ENCODE measurements at places on chromosomes 4 and X. TPM values are rescaled to one million over a fixed set of nuclear protein-coding genes. Genes with fewer than 3 reads are reported as not detected.

Gene RENBP
- total RNA-seq: 1.3 TPM

DNA sequence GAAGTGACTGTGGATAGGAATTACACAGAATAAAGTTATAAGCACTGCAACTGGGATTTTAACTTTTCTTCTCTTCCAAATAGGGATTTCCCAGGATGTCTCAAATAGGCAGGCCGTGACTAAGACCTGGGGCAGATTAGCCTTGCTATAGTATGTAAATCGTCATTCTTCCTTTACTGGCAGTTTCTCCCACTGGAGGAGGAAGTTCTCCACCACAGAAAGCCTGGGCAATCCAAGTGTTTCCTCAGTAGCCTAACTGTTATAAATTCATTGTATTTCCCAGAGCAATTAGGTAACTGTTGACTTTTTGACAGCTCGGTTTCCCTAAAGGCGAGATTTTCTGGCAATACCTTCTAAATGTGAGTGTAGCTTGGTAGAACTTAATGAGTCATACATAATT, at the start of gene TNIP3:
Gene TNIP3, minus strand, starts transcription at position 31 of the 400 bp plus-strand sequence. CDS start 196 bp downstream, outside the sequence.
- H3K4me3 ChIP-seq: no peak within 1 kb of the TSS
- H3K27ac ChIP-seq: no peak within 1 kb of the TSS
- DNase-seq: no peak
- H3K36me3 ChIP-seq: no peaks in the 10 kb centered on the region
- H3K4me1 ChIP-seq: no peaks in the 10 kb centered on the region

Gene BEX2
- 35.7 TPM for total RNA-seq

Gene SMARCA1
- 38.8 TPM for total RNA-seq

- no peak overlapping the region for H3K4me3 ChIP-seq
- no peaks in the 10 kb centered on the region for H3K4me1 ChIP-seq
- no peaks in the 10 kb centered on the region for H3K36me3 ChIP-seq
- H3K27me3 ChIP-seq: no peaks in the 10 kb centered on the region
- DNase-seq: no peak
- H3K27ac ChIP-seq: no peak overlapping the region
These were observed 146.3 kb upstream of the RPS6KA3 start for GRCh38 chrX:20412871-20413486.

DNA sequence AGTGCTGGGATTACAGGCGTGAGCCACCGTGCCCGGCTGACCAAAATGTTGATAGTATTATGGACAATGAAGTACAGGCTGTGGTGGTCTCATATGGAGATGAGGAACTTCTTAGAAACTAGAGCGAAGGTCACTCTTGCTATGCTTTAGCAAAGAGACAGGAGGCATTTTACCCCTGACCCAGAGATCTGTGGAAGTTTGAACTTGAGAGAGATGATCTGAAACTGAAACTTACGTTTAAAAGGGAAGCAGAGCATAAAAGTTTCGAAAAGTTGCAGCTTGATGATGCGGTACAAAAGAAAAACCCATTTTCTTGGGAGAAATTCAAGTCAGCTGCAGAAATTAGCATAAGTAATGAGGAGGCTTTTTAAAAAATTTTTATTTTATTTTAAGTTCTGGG, 8.5 kb upstream of the CTAG2 start:
- H3K4me1 ChIP-seq: no peaks in the 10 kb centered on the region
- H3K27ac ChIP-seq: no peak overlapping the region

- no peak for DNase-seq
- H3K36me3 ChIP-seq: no peaks in the 10 kb centered on the region
- H3K27ac ChIP-seq: no peak overlapping the region
These were observed 136.8 kb downstream of the CHRNA9 start for GRCh38 chr4:40471923-40472322.

GRCh38 chrX:9829308-9830267, 43.4 kb downstream of the SHROOM2 start:
- no peak overlapping the region for H3K4me3 ChIP-seq
- peak overlapping the region; percentile 45 for H3K27ac ChIP-seq
- peaks cover 10% of the 10 kb centered on the region for H3K4me1 ChIP-seq
- DNase-seq: peak; percentile 65

GRCh38 chrX:80747832-80748231, 61.8 kb downstream of the BRWD3 start:
- H3K4me1 ChIP-seq: no peaks in the 10 kb centered on the region
- H3K36me3 ChIP-seq: no peaks in the 10 kb centered on the region
- H3K4me3 ChIP-seq: no peak overlapping the region

DNA sequence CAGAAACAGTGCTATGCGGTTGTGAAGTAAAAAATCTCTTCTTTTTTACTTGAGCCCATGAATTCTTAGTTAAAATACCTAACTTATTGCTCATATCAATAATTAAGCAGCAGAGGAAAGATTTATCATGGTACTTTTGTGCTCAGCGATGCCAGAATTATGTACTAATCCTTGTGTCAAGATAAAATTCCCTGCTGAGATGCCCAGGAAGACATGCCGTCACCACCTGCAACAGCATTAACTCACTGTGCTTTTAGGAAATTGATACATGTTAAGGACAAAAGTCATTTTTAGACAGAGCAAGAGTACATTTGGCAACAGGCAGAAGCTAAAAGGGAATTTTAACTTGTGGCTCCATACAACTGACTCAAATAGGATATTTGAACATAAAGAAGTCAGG, 138.9 kb downstream of the NPNT start:
- no peak for DNase-seq
- no peak overlapping the region for H3K27ac ChIP-seq
- H3K27me3 ChIP-seq: no peaks in the 10 kb centered on the region
- no peaks in the 10 kb centered on the region for H3K36me3 ChIP-seq

- no peaks in the 10 kb centered on the region for H3K4me1 ChIP-seq
- DNase-seq: no peak
- H3K36me3 ChIP-seq: no peaks in the 10 kb centered on the region
- H3K27me3 ChIP-seq: no peaks in the 10 kb centered on the region
- no peak overlapping the region for H3K27ac ChIP-seq
These were observed 30.9 kb downstream of the CD38 start for GRCh38 chr4:15809058-15809457.

GRCh38 chrX:28586981-28587551, at the start of gene IL1RAPL1:
TSS of gene IL1RAPL1 (plus strand) at chrX:28587446.
- DNase-seq: no peak
- peak within 1 kb of the TSS; percentile 70 for H3K4me3 ChIP-seq
- H3K36me3 ChIP-seq: no peaks in the 10 kb centered on the region
- peak within 1 kb of the TSS; percentile 87 for H3K27ac ChIP-seq
- peaks cover 49% of the 10 kb centered on the region for H3K4me1 ChIP-seq

Gene TNMD
- total RNA-seq: not detected

- peaks cover 4% of the 10 kb centered on the region for H3K4me1 ChIP-seq
- no peak for DNase-seq
- H3K27ac ChIP-seq: peak overlapping the region; percentile 78
These were observed 1.2 kb downstream of the HMGB3 start for GRCh38 chrX:150984169-150984824.

Gene PHOX2B
- total RNA-seq: not detected

DNA sequence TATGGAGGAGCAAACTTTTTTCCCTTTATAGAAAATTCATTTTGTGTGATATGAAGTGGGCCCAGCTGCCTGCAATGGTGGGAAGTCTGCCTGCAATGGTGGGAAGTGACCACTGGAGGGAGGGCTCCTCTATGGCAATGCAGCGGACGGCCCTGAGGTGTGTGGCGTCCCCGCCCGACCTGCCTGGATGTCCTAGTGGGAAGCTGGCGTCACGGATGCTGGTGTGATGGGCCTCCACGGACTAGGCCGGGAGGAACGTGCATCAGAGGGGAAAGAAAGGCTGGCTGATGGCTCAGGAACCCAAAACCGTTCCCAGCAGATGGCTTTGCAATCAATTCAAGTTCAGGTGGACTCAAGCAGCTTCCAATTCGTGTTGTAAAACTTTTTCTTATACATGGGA, 177.9 kb downstream of the AFAP1 start:
- H3K36me3 ChIP-seq: no peaks in the 10 kb centered on the region
- no peak overlapping the region for H3K4me3 ChIP-seq
- no peaks in the 10 kb centered on the region for H3K27me3 ChIP-seq
- no peak overlapping the region for H3K27ac ChIP-seq
- H3K4me1 ChIP-seq: peaks cover 4% of the 10 kb centered on the region
- peak; percentile 32 for DNase-seq

- H3K4me1 ChIP-seq: peaks cover 5% of the 10 kb centered on the region
- no peak overlapping the region for H3K27ac ChIP-seq
- H3K4me3 ChIP-seq: no peak overlapping the region
- no peaks in the 10 kb centered on the region for H3K27me3 ChIP-seq
These were observed 2.5 kb downstream of the ZNF518B start for GRCh38 chr4:10454726-10455125.

DNA sequence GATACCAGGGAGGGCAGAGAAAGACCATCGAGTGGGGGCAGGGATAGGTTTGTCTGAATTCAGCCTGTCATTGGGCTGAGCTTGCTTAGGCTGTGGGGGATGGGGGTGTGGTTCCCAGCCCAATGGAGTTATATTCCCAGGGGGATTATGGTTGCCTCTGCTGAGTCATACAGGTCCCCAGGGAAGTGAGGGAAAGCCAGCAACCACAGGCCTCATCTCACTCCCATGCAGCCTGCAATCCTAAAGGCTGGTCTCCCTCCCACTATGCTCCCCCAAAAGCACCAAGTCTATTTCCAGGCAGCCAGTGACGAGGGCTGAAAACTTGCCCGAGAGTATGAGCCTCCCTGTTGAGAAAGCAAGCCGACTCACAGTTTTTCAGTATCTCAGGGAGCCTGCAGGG, 39.3 kb downstream of the AFM start:
- H3K36me3 ChIP-seq: no peaks in the 10 kb centered on the region
- H3K27ac ChIP-seq: no peak overlapping the region
- no peak overlapping the region for H3K4me3 ChIP-seq
- no peak for DNase-seq
- no peaks in the 10 kb centered on the region for H3K27me3 ChIP-seq

Gene RASSF6
- total RNA-seq: 1.1 TPM

- no peak overlapping the region for H3K4me3 ChIP-seq
- H3K4me1 ChIP-seq: peaks cover 13% of the 10 kb centered on the region
These were observed 15.6 kb downstream of the RUFY3 start for GRCh38 chr4:70737409-70737808.

- no peak overlapping the region for H3K27ac ChIP-seq
- H3K36me3 ChIP-seq: no peaks in the 10 kb centered on the region
- DNase-seq: peak; percentile 37
These were observed 63.4 kb upstream of the MAB21L2 start for GRCh38 chr4:150518559-150518958.

DNA sequence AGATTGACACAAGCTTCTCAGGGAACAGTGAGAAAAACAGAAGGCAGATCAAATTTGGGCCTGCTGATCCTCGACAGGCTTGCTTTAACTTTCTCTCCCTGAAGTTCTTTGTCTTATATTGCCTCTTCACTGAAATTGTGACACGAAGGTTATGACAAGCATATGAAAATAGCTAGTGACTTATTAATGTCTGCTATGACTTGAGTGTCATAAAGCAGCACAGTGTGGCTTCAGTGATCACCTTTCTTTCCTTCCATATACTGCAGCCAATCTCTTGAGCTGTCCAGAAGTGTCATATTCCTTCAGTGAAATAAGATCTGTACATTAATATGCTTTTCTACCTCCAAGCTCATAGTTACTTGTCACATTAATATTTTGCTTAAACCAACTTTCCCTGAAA, 870.2 kb downstream of the C4orf33 start:
- no peak overlapping the region for H3K4me3 ChIP-seq
- H3K27ac ChIP-seq: no peak overlapping the region
- no peaks in the 10 kb centered on the region for H3K36me3 ChIP-seq

- H3K4me1 ChIP-seq: peaks cover 2% of the 10 kb centered on the region
- no peaks in the 10 kb centered on the region for H3K36me3 ChIP-seq
- DNase-seq: no peak
These were observed 14.1 kb downstream of the MFAP3L start for GRCh38 chr4:170011921-170012628.

GRCh38 chr4:20698382-20698781, 1.9 kb upstream of the PACRGL start:
- no peak for DNase-seq
- no peak overlapping the region for H3K4me3 ChIP-seq
- no peak overlapping the region for H3K27ac ChIP-seq
- no peaks in the 10 kb centered on the region for H3K36me3 ChIP-seq

Gene FAM236C
- not detected for total RNA-seq

Gene EPHA5
- not detected for total RNA-seq

- H3K27me3 ChIP-seq: no peaks in the 10 kb centered on the region
- no peaks in the 10 kb centered on the region for H3K4me1 ChIP-seq
- H3K36me3 ChIP-seq: no peaks in the 10 kb centered on the region
These were observed 87.7 kb downstream of the SHROOM2 start for GRCh38 chrX:9873952-9874351.

DNA sequence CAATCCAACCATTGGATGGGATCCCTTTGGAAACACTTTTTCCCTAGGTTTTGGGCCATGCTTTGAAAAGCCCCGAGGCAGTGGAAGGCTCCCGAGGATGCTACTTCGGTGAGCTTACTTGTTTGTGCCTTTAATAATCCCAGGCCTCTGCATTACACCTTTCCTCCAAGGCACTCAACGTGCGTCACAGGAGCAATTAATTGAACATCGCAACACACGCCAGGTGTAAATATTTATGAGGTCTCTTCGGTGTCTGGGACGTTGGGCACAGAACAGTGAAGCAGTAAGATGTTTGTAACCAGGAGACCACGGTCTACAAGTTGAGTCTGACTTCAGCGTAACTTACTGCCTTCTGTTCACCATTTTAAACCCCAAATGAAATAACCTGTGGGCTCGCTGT, 97.3 kb downstream of the CLNK start:
- H3K27ac ChIP-seq: no peak overlapping the region
- no peak overlapping the region for H3K4me3 ChIP-seq
- no peaks in the 10 kb centered on the region for H3K27me3 ChIP-seq
- no peaks in the 10 kb centered on the region for H3K4me1 ChIP-seq

Gene CXCL3
- 1.9 TPM for total RNA-seq

DNA sequence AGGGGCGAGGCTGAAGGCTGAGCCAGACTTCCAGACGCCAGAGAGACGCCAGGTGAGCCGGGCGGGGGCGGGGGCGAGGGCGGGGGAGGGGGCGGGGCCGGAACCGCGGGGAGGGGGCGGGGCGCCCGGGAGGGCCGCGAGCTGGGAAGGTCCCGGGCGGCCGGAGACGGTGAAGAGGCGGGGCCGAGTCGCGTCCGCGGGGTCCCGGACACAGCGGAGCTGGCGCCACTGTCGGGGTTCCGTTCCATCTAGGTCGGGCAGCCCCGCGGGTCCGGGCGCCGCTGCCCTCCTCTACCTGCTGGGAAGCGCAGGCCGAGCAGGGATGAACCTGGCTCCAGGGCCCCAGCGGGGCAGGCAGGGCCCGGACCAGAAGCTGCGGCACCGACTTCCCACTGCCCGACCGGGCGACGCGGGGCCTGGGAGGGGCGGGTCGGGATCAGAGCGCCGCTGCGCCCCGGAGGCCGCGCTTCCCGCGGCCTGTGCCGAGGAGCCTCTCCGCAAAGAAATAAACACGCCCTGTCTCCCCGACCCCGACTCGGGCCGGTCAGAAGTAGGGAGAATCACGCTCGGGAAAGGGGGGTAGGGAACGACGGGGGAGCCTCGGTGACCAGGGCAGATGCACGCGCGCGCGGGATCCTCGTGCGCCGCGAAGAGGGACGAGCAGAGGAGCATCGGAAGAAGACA, 10.6 kb downstream of the HMX1 start:
- no peaks in the 10 kb centered on the region for H3K4me1 ChIP-seq
- H3K36me3 ChIP-seq: no peaks in the 10 kb centered on the region
- no peak overlapping the region for H3K4me3 ChIP-seq
- DNase-seq: no peak
